EL (cell line): ENCODE measurements at places on chromosomes 4 and X.

- DNase-seq, result no peak
Observed at GRCh38 chr4:35538807-35539206, 705.5 kb downstream of the ARAP2 start.

DNA sequence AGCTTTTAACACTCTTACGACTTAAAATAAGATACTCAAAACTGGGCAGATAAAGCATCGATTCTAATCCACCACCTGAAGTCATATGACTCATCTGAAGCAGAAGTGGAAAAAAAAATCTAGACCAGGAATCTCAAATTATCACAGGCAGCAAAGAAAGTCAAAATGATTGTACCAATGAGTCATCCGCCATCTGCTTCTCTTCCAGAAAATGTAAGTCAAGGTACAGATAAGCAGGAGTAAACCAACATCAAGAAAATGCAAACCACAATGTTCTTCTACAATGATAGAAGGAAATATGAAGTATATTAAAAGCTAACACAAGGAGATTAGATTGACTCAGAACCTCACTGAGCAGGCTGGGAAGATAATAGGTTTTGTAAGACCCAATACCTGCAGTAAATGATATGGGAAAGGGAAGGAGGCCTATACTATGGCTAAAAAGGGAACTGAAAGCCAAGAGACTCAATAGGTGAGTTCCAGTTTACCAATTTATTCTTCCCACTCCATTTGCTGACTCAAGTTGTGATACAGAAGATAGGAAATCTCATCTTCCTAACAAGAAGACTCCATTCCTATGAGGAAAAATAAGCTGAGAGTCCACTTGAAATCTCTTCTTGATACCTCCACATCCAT is 88.4 kb upstream of the TET2 start:
- peak; percentile 22 for DNase-seq

GRCh38 chr4:183185018-183185417 is 86.0 kb downstream of the WWC2 start:
- DNase-seq, result no peak

GRCh38 chrX:74324131-74324530 is 20.2 kb downstream of the ZCCHC13 start:
- no peak for DNase-seq

DNA sequence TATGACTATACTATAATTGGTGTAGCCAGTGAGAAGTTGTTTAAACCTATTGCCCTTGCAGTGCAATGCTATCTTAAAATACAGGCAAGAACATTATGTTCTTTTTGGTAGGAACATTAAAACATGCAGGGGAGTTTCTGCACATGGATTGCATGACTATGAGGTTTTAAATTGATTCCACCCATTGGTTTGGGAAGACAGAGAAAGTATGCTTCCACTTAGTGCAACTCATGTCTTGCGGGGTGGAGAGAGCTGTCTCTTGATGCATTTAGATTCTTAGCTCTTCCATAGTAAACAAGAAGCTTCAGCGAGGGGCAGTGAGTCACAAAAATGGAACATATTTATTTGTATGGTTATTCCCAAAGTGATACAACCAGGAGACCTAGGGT is 39.5 kb upstream of the RASL11B start:
- DNase-seq, result no peak

DNA sequence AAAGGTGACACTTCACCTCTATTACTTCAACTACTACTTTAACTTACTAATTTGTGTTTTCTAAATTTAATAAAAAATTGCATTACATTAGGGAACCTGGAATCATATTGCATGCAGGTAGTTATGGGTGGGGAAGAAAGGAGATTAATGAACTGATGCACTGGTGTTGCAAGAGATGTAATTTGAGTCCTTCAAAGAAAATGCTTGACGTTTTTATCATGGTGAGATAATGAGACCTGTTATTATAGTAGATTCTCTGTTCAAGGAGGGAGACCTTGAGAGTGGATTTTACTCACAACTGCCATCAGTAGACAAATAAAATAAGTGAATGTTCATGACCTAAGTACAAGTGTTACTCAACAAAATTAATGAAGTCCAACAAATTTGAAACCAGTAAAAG is 26.4 kb upstream of the MED14 start:
- DNase-seq, result no peak

- DNase-seq, result peak; percentile 33
Observed at GRCh38 chr4:48944252-48944651, 37.7 kb upstream of the OCIAD2 start.

DNA sequence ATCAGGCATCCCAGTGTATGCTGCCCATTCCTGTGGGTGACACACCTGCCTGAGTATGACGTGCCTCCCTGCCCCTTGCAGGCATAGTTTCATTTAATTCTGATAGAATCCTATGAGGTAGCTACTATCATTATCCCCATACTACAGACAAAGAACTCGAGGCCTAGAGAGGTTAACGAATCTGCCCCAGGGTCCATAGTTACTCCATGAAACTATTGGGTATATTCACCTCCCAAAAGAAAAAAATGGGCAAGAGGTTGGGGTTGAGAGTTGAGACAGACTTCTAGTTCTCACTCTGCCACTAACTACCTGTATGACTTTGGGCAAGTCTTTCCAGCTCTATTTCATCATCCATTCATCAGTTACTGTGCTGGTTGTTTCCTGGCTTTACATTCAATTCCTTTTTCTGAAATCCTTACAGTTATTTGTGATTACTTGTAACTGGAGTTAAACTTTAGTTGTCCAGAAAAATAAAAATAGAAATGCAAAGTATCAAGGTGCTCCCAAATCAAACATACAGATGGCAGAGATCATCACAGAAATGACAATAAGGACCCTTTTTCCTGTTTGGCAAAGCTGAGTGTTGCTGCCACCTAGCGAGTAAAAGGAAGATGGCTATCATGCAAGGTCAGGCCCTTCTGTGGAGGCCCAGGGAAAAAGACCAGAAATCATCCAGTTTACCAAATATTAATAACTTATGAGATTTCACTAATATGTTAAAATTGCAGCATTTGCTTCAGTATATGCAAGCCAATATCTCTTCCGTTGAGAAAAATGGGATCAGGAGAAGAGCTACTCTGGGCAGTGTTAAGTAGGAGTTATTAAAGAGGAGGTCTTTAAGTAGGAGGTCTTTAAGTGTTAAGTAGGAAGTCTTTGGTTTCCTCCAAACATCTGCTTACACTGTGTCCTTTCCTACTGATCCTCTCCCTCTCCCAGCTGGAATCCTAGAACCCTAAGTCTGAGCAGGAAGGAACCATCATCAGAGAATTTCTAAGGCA is 17.1 kb upstream of the MAP7D3 start:
- DNase-seq, result peak; percentile 36
